Natural killer cell (primary cell): ENCODE measurements at places on chromosomes 11 and 22.

- DNase-seq = peak; percentile 57
Observed at GRCh38 chr22:39223091-39223710, 21.6 kb downstream of the PDGFB start.

GRCh38 chr11:117874253-117874909, 2.1 kb downstream of the FXYD6 start:
- DNase-seq = no peak

DNA sequence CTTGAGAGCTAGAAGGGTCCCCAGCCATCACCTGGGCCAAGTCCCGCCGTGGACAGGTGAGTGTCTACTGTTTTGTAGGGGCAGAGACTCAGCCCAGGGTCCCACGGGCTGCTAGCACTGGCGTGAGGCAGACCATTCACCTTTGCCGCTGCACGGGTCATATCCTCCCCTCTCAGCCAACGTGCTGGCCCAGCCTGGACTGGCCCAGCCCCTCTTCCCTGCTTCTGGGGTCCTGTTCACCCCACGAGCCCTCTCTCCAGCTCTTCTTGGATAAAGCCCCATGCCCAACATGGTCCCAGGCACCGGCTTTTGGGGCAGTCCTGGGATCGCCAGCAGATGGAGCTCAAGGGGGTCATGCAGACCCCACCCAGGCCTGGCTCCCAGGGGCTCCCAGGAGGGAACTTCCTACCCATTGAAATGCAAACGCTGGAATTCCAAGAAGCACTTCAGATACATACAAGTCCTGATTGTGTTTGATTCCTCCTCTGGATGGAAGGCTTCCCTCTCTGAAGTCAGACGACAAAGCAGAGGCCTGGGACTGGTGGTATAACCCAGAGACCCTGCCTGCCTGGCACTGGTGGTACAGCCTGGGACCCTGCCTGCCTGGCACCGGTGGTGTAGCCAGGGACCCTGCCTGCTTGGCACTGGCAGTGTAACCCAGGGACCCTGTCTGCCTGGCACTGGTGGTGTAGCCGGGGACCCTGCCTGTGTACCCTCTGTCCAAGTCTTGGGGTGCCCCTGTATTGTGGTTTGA, 8.9 kb upstream of the SEPTIN5 start:
- DNase-seq = no peak

- no peak for DNase-seq
Observed at GRCh38 chr11:14144934-14145333, 182.4 kb downstream of the SPON1 start.
